Stimulated activated CD4-positive, alpha-beta T cell treated with anti-CD3 and anti-CD28 coated beads, Interleukin-1b, Interleukin-23, amount 100 ng/mL, for 1 hour (primary cell): ENCODE measurements at places on chromosomes 5 and 9.

DNA sequence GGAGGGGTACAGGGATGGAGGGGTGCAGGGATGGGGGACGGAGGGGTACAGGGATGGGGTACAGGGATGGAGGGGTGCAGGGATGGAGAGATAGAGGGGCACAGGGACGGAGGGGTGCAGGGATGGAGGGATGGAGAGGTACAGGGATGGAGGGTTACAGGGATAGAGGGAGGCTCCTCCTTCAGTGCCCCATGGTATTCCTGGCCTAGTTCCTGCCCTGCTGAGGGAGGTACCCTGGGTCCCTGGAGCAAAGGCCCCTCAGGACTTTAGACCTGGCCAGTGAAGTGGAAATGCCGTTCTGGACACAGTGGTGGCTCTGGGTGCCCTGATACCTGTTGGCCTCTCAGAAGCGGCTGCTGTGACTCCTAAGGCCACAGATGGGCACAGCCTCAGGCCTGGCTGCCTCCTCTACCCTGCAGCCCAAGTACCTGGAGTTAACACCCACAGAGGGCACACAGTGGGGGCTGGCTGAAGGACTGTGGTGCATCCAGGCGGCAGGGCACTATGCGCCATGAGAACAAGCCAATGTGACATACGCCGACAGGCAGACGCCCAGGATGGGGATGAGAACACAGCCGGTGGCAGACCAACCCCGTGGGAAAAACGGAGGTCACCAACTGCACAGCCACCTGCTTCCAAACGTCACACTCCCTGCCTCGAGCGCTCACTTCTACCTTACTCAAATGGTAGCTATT, 8.4 kb downstream of the PTGES2 start:
- no peak for DNase-seq

DNA sequence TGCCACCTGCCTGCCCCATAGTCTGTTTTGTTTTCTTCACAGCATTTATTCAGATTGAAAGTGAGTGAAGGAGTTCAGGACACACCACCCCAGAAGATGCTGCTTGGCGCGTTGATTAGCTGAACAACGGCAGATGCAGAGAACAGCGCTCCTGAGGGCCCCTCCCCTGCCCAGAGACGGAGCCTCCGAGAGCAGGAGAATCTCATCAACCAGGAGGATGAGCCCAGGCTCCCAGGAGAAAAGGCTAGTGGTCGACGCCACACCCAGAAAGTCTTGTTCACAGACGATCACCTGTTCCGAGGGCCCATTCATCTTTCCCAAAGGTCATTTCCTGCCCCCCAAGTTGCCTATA, 180.4 kb upstream of the PPP1R26 start:
- no peak for DNase-seq

GRCh38 chr9:70315389-70315788, 56.6 kb downstream of the SMC5 start:
- no peak for DNase-seq

- no peak for DNase-seq
Observed at GRCh38 chr5:135750506-135750905, 84.0 kb upstream of the SLC25A48 start.

DNA sequence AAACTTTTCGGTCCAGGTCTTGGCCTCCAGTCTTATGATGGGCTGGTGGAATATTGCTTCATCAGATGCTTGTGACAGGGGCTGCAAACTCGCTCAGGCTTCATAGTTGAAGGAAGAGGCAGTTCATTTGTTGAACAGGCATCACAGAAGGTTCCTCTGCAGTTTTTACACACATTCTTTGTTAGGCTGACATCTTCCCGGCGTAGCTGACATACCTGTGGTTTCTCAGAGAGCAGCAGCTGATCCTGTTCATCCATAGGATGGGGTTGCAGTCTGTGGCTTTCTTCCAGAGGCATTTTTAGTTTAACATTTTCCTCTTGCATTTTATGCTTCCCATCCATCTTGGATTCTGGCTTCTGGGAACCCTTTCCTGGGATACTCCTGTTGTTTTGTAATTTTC, 1255.2 kb downstream of the EFNA5 start:
- no peak for DNase-seq

- no peak for DNase-seq
Observed at GRCh38 chr5:147169901-147170300, 64.9 kb upstream of the STK32A start.

DNA sequence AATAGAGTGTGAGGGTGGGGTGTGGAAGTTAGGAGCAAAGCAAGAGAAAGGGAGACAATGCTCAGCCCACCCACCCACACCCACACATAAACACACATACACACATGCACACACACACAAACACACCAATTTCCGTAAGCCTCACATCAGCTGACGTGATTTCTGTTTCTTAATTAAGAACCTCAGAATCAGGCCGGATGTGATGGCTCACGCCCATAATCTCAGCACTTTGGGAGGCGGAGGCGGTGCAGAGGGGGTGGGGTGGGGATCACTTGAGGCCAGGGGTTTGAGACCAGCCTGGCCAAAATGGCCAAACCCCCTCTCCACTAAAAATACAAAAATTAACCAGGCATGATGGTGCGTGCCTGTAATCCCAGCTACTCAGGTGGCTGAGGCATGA, 26.4 kb upstream of the PIK3R1 start:
- DNase-seq, result no peak

DNA sequence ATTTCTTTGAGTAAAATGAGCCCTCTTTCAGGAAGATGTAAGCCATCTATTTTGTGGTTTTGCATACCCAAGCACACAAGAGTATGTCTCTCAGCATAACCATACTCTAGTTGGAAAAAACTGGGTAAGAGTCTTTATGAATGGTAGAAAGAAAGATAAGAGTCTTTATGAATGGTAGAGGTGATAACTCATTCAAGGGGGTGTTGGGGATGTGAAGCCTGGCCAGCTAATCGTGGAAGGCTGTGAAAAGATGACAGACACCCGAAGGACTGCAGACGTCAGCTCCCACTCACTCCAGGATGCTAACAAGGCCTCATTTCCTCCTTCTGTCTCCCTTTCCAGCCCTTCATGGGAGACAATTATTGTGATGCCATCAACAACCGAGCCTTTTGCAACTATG, 228.5 kb downstream of the PAPPA start:
- DNase-seq, result no peak

DNA sequence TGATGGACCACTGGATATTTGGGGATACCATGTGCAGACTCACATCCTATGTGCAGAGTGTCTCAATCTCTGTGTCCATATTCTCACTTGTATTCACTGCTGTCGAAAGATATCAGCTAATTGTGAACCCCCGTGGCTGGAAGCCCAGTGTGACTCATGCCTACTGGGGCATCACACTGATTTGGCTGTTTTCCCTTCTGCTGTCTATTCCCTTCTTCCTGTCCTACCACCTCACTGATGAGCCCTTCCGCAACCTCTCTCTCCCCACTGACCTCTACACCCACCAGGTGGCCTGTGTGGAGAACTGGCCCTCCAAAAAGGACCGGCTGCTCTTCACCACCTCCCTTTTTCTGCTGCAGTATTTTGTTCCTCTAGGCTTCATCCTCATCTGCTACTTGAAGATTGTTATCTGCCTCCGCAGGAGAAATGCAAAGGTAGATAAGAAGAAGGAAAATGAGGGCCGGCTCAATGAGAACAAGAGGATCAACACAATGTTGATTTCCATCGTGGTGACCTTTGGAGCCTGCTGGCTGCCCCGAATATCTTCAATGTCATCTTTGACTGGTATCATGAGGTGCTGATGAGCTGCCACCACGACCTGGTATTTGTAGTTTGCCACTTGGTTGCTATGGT, 54.5 kb upstream of the HNRNPA0 start:
- no peak for DNase-seq

GRCh38 chr9:78515108-78515507, 218.2 kb downstream of the PSAT1 start:
- DNase-seq, result no peak

DNA sequence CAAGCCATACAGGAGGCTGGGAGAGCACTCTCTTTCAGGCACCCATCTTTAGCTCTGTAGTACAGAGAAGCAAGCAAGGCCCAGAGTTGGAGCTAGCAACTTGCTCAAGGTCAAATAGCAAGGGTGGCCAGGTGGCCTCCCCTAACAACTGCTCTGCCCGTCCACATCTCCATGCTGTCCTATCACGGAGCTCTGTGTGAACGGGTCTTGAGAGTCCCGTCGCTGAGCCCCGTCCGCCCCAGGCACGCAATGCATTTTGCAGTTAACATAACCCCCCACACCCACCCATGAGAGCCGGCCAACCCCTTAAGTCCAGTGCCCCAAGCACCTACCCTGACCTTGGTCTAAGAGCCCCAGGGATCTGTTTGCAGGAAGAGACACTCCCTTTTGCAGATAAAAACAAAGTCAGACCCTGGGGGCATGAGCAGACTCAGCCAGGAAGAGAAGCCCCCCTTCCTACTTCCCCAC, 1.5 kb downstream of the RNF44 start:
- no peak for DNase-seq

DNA sequence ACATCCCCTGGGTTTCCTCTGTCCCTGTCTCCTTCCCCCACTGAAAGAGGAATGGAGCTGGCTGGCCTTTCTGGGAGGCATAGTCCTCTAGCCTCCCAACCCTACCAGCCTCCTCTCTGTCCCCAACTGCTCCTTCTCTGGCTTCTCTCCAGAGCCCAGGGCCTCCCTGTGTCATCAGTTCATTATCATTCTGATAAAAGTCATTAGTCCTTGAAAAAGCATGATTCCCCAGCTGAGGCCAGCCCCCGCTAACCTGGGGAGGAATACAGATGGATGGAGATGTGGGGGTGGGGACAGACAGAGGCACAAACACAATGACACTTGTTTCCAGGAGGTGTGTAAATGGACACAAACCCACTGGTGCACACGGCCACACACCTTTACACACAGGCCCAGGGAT, 73.6 kb upstream of the HSPA9 start:
- DNase-seq, result no peak

- no peak for DNase-seq
Observed at GRCh38 chr5:29899583-29899982, 1293.9 kb upstream of the CDH6 start.

DNA sequence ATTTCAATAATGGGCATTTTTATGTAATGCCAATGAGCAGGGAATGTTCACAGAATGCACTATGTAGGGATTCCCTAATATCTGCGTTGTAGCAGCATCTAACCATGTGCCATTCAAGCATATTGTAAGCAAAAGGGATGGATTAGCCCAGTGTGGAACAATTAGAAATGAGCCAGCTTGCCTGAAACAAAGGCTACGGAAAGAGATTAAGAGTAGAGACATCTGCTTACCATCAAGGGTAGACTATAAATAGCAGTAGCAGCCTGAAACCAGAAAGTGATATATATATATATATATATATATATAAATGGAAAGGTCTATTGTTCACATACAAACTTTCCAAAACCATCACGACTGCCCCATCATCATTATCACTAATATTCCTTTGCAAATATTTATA, 31.9 kb upstream of the CEP120 start:
- no peak for DNase-seq

DNA sequence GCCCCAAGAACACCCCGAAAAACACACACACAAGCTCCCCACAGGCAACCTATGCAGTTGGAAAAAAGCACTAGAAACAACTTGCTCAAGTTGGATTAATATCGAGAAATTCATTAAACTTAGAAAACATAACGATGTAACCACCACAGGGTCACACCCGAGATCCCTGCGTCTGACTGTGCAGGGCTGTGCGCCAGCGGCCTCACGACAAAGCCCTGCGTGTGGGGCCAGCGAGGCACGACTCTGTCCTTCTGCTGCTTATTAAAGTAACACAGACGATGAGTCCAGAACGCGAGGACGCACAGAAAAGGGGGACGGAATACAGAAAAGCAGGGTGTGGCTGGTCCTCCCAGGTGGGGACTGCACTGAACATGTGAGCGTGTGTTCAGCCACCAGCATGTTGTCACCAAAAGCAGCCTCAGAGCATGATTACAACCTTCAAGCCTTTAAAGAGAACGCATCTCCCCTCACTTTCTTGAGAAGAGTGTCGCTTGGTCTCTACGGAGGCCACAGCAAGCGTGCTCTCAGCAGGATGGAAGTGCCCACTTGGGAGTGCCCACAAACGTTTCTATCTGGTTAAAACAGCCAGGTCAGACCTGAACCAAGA, 14.4 kb downstream of the SLC12A7 start:
- DNase-seq, result no peak

GRCh38 chr9:129457325-129457779, 163.5 kb downstream of the C9orf50 start:
- no peak for DNase-seq

- DNase-seq, result no peak
Observed at GRCh38 chr5:120088836-120089235, 375.3 kb upstream of the PRR16 start.

DNA sequence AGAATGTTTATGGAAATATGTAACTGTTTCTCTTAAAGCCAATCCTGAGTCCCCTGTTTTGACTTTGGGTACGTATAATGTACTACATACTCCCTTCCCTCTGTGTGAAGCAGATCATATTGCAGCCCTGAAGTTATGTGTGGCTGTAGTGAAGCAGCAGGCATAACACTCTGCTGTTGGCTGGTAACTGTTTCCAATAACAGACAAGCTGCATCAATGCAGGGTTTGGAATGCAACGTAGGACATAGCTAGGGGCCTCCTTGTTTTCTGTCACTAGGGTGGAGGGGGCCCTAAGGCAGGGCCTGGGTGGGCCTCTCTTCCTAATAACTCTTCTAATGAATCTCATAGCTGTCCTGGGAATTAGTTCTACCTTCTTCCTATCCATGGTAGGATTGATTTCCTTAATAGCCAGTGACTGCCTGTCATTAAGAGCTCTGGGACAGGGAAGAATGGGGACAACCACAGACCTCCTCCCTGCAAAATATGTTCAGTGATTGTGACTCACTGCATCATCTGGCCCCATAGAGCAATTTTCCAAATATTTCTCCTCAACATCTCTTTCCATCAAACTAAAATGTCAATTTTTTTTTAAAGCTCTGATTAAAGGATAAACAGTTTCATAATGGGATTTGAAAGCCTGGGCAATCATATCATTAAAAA, 129.6 kb upstream of the HMHB1 start:
- DNase-seq, result no peak

DNA sequence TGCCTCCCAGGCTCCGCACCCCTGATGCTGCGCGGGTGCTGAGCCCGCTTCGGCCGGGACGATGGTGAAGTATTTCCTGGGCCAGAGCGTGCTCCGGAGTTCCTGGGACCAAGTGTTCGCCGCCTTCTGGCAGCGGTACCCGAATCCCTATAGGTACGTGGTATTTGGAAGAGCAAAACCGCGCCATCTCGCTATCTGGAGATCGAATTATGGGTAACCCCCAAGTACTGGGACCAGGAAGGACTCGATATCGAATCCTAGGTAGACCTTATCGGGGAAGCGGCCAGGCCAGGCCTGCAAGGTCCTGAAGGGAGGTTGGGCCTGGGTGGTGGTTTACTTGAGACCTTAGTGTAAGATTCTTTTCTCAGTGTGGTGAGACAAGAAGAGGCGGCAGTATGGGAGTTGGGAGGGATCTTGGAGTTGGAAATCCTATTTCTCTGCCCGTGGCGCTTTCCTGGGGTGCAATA, 359 bp downstream of the PRELID1 start:
- no peak for DNase-seq

DNA sequence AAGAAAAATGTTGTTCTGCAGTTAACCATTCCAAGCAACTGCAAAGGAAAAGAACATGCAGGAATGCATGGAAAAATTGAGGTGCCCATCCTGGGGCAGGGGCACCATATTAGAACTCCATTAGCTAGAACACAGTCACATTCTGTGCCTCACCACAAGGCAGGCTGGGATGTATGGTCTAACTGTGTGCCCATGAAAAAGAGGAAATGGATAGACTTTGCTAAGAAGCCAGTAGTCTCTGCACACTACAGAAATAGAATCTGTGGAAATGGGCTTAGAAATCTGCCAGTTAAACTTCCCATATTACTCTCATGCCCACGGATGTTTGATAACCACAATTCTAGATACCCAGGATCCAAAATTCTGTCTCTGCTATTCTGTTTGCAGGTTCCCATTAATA, 423.8 kb upstream of the SMARCA2 start:
- no peak for DNase-seq
